ENCODE measurements at places on chromosomes 11 and 22.

- no peak for DNase-seq
Observed at GRCh38 chr11:17538731-17539130, 5.5 kb downstream of the USH1C start.

DNA sequence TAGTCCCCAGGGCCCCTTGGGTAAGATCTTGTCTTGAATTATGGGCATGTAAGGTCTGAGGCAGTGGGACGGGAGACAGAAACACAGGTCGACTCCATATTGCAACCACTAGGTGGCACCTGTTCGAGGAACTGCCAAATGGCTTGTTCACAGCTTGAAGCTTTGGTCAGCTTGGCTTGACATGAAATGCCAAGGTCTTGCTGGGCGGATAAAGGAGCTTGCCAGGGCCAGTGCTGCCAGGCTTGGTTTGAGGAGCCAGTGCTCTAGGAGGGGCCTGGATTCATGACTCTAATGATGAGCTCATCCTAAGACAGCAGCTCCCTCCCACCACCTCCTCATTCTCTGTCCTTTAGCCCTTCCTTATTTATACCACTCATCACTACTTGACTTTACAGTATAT is 11.9 kb upstream of the NRIP3 start:
- no peak for DNase-seq

GRCh38 chr22:37986371-37986770 is 2.0 kb upstream of the SOX10 start:
- DNase-seq: no peak

DNA sequence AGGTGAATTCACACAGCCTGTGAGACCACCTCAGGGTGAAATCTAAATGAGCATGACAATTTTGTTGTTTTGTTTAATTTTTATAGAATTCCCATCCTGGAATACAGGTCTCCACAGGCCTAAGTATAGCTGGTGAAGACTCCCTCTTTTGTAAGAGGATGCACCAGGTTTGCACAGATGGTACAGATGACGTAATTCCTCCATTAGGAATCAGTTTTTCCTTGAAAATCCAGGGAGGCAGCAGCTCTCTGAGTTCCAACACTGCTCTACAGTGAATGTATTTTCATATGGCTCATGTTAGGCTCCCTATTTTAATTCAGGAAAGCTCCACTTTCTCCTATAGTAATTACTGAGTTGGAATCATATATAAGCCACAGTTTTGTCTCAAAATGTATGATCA is 47.2 kb downstream of the USP28 start:
- DNase-seq: no peak

GRCh38 chr11:61129639-61130523 is 27.6 kb downstream of the CD5 start:
- DNase-seq: no peak

DNA sequence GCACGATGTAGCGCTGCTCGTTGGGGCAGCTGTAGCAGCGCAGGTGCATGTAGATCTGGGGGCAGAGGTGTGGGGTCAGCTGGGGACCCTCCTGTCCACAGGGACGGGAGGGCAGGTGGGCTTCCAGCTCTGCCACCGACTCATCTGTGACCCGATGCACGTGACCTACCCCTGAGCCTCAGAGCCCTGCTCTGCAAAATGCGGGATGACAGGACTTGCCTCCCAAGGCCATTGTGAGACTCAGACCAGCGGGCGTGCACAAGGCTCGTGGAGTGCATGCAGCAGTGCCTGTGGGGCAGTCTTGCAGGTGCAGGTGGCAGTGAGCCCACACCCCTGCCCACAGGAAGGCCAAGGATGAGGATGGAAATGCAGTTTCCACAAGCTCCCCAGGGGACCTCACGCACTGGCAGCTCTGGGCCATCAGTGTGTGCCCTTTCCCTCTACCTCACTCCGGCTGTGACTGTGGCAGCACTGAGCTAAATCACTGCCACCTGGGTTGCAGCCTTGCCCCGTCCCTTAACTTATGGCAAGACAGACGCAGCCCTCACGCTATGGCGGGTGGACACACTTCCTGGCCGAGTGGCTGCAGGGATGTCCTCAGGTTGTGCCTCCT is 26.7 kb downstream of the TMEM184B start:
- DNase-seq: no peak

GRCh38 chr22:20602609-20603164 is 95.3 kb downstream of the MED15 start:
- DNase-seq: no peak
